ENCODE measurements at places on chromosomes 2 and 18. TPM values are rescaled to one million over a fixed set of nuclear protein-coding genes. Genes with fewer than 3 reads are reported as not detected.

The DBI gene
- 31.8 TPM for total RNA-seq

The IMPACT gene
- 26.5 TPM for total RNA-seq

The TSPYL6 gene
- total RNA-seq = not detected

The TRABD2A gene
- 0.41 TPM for total RNA-seq

The ANKRD30B gene
- 3.3 TPM for total RNA-seq

The NEDD4L gene
- 108 TPM for total RNA-seq

The MYCN gene
- total RNA-seq = 70.5 TPM

The SERPINB10 gene
- 0.41 TPM for total RNA-seq

The CUL3 gene
- total RNA-seq = 95.0 TPM

The PLGLB1 gene
- total RNA-seq = 9.4 TPM

The PDE1A gene
- total RNA-seq = 51.0 TPM

The CBLN2 gene
- total RNA-seq = 280 TPM

The IL18R1 gene
- total RNA-seq = 0.41 TPM

DNA sequence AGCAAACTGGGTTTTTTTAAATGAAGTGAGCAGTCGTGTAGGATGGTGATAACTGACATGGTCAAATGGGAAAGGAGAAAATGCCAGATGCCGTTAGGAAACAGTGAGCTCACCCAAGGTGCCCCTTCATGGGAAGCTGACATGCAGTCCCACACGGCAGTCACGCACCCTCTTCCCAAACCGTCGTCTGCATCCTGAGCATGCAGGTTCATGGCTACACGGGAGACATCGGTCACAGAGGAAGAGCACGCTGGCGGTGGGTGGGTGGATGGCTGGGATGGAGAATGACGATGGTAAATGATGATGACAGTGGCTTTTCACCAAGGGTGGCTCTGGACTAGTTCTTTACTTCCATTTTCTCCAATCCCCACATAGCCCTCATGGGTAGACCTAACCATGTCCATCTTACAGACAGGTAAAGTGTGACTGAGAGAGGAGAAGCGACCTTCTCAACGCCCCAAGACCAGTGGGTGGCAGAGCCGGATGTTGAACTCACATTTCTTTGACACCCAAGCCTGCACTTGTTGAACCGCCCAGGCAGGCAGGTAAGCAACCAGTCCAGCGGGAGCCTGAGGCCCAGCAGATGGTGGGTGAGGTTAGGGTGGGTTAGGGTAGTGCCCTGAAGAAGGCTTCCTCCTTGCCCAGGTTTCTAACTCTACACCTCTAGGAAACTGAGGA lies 44.5 kb downstream of the TNS1 start:
- DNase-seq = no peak

GRCh38 chr18:35050705-35051195 lies 9.5 kb downstream of the MAPRE2 start:
- no peak for DNase-seq

GRCh38 chr2:144071461-144071860 lies 448.5 kb downstream of the ZEB2 start:
- DNase-seq = no peak

GRCh38 chr2:203225423-203226039 lies 13.3 kb upstream of the CYP20A1 start:
- no peak for DNase-seq

DNA sequence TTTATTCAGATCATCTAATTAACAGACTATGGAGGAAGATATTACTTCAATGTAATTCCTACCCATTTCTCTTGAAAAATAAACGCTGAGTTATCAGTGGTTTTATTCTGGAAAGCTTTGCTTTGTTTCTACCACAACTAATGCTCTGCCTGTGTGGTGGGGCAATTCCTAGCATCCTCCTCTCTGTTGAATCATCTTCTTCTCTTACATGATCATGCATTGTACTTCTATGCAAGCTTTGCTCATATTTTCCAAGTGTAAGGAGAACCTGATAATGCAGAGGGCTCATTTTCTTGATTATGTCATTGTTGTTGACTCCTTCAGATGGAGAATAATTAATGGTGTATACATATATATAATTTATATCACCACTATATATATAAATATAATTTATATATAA lies 46.7 kb downstream of the CCDC195 start:
- DNase-seq = no peak

DNA sequence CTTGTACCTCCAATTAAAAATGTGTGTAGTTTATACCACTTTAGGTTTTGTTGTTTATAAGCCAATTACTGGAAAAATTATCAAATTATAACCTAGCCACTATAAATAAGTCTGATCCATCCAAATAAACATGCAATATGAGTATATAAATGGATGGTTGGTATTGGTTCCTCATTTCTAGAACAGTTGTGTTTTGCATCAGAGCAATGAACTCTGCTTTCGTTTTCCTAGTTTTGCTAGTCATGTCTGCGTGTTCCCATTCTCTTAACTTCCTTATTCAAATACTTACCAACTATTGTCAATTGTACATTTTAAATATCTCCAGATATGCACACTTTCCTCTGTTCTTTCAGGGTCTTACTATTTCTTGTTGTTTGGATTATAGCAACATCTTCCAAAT lies 641.7 kb downstream of the NR4A2 start:
- no peak for DNase-seq

- DNase-seq = no peak
Observed at GRCh38 chr18:77088963-77089722, 43.4 kb downstream of the MBP start.

DNA sequence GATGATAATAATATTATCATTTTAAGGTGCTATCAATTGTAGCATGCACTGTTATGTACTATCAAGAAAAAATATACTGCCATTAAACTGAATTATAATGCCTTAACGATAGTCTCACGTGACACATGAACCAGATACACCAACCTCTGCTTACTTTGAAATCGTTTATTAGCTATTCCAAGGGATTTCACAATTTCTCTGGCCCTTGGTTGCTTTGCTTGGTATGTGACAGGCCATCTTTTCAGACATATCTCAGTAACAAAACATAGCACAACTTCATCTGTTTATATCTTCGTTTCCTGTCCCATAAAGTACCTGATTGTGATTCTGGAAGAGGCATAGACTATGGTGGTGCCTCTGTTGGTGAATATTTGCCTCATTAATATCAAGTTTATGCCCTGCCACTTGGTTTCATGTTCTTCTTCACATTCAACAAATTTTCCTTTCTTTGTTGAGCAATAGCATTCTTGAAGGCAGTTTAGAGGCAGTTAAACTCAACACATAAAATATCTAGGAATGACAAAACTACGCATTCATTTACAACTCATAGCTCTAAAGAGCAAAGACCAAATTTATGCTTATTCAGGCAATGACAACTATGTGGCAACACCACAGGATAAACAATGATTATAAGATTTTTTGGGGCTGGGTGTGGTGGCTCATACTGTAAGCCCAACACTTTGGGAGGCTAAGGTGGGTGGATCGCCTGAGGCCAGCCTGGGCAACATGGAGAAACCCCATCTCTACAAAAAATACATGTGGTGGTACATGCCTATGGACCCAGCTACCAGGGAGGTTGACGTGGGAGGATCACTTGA lies 84.3 kb downstream of the MCFD2 start:
- no peak for DNase-seq

DNA sequence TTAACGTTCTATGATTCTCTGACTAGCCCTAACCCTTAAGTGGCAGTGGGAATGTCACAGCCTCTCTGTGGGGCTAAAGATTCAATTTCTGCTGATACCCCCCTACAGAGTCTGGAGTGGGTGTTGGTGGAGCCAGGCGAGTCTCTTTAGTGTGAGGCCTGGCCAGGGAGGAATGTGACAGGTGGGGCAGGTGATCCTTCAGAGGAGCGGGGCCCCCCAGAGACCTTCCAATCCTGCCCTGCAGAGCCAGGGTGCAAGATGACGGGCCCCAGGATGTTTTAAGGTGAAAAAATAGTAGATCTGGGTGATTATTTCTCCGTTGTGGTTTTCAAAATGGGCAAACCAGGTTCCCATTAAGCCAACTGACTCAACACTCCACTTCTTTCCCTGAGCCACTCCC lies 28.2 kb upstream of the DNMT3A start:
- DNase-seq = no peak

GRCh38 chr2:208025814-208026184 lies 472 bp upstream of the PLEKHM3 start:
- DNase-seq = peak; percentile 25

GRCh38 chr2:83784315-83784714 lies 674.8 kb downstream of the SUCLG1 start:
- DNase-seq = no peak

GRCh38 chr2:134232461-134232860 lies 21.4 kb upstream of the MGAT5 start:
- no peak for DNase-seq

DNA sequence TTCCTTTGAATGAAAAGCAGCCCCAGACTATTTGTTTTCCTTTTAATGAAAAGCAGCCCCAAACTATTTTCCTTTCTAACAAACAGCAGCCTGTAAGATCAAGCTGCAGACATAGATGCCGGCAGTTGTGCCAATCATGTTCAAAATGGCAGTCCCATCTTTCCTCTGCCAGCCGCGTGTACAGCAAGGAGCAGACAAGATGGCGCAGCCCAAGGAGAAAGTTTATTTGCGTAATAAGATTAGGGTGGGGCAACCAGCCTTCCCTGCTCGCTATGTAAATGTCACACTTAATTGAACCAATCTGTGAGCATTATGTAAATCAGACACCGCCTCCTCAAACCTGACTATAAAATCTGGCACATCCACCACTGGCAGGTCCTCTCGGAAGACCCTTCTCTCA lies 226.0 kb downstream of the TGIF1 start:
- no peak for DNase-seq

DNA sequence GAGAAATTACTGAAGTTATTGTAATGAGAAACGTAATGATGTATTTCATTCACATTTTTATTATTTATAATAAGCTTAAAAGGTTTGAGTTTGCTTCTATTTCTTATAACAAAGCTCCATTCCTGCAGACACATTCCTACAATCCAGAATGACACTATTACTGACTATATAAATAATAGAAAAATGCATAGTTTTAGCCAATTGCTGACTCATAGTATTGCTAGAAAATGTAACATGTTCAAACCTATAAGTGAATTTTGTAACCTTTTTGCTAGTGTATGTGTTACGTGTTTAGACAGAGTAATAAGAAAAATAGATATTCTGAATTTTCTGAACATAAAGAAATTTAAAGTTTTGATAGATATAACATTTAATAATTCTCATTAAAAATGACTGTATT lies 9.3 kb upstream of the VWC2L start:
- DNase-seq = no peak

- no peak for DNase-seq
Observed at GRCh38 chr2:182587831-182588230, 128.2 kb upstream of the DNAJC10 start.

DNA sequence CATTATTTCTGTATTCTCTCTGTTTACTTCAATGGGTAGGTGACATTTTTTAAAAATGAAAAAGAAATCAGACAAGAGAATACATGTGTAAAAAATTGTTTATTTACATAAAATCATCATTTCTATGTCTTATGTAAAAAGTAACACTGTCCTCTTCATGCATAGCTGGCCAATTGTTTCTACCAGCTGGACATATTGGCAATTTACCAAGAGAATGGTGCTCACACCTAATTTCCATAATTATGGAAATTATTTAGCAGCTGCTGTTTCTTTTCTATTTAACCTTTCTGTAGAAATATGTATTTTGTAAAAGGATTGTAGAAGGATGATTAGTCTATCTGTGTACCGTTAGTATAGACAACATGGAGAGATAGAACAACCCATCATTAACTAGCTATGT lies 791.9 kb downstream of the TRIB2 start:
- DNase-seq = no peak

DNA sequence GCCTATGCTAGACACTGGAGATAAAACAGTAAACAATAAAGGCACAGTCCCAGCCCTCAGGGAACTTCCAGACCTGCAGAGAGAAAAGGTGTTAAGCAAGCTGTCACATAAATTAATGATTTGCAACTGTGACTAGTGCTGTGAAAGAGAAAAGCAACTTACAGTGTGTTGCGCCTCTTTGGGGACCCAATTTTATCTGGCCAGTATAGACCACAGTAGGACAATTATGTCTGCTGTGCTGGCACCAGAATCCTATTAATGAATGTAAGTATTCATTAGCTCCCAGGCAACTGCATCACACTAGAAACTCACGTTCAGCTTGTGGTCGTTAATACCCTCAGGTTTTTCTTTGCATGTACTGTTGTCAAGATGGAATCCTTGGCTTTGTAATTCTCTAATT lies 55.3 kb upstream of the CHST9 start:
- no peak for DNase-seq

GRCh38 chr2:145412155-145412554 lies 892.2 kb upstream of the ZEB2 start:
- no peak for DNase-seq

DNA sequence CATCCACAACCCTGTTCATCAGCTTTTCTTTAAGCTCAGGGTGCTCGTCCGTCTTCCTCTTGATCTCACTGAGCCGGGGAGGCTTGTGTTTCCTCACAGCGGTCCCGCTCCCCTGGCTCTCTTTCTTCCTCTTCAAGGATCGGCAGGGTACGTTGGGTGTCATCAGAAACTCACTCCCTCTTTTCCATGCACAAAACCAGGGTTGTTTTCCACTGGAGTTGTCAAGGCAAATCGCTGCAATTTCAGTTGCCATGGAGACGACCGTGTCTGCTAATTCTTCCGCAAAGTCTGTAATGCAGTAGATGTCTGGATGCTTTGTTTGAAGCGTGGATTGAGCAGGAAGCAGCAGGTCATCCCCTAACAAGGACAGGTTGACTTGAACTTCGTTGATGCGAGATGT lies 146.4 kb downstream of the DAW1 start:
- no peak for DNase-seq

DNA sequence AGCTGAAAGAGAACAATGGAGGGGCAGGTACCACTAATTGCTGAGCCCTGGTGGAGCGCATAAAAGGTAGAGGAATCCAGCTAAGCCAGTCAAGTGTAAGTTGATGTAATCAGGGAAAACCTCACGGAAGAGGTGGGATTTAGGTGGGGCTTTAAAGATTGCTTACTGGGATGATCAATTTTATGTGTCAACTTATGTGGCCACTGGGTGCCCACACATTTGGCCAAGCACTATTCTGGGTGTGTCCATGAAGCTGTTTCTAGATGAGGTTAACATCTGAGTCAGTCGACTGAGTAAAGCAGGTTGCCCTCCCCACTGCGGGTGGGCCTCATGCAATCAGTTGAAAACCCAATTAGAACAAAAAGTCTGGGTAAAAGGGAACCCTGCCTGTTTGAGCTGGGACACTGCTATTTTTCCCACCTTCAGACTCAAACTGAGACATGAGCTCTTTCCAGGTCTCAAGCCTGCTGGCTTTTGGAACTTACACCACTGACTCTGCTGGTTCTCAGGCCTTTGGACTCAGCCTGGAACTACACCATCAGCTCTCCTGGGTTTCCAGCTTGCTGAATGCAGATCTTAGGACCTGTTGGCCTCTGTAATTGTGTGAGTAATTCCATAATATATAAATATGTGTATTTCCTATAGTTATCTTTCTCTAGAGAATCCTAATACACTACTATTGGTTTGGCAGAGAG lies 67.3 kb downstream of the MYO5B start:
- no peak for DNase-seq

GRCh38 chr2:142586693-142587580 lies 290.5 kb upstream of the KYNU start:
- DNase-seq = no peak

DNA sequence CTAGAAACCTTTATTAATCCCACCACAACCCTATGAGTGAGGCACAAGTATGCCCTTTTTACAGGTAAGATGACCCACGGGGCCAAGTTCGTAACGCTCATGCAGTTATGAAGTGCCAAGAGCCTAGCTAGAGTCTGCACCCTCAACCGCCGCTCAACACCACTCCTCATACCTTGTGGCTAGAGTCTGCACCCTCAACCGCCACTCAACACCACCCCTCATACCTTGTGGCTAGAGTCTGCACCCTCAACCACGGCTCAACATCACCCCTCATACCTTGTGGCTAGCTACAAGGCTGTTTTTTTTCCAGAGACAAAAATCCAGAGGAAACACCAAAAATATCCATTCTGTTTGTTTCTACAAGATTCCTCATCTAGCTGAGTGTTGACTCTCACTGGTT lies 4.6 kb downstream of the TXNL4A start:
- no peak for DNase-seq

Data from frontal cortex (tissue), 4 donors.